Stimulated activated CD4-positive, alpha-beta T cell treated with anti-CD3 and anti-CD28 coated beads, Interleukin-12 subunit alpha, Interleukin-12 subunit beta, amount 100 ng/mL, for 24 hours (primary cell): ENCODE measurements at places on chromosomes 7 and 10.

DNA sequence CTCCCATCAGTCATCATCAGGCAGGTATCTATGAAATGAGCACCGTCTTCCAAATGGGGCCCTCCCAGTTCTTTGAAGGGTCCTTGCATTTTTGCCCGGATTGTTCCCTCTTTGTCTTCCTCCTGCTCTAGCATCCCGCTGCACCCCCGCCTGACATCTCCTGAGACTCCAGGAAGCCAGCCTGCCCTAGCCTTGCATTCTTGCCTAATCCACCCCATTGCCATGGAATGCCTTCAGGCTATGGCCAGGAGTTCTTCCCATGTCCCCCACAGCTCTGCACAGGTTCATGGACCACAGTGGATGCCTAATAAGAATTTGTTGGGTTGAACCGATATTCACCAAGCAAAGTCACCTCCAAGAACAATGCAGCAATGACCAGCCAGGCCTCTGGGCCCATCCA lies 62.1 kb downstream of the ZMIZ1 start:
- no peak for DNase-seq

GRCh38 chr7:121833991-121834390 lies 39.0 kb upstream of the PTPRZ1 start:
- no peak for DNase-seq

DNA sequence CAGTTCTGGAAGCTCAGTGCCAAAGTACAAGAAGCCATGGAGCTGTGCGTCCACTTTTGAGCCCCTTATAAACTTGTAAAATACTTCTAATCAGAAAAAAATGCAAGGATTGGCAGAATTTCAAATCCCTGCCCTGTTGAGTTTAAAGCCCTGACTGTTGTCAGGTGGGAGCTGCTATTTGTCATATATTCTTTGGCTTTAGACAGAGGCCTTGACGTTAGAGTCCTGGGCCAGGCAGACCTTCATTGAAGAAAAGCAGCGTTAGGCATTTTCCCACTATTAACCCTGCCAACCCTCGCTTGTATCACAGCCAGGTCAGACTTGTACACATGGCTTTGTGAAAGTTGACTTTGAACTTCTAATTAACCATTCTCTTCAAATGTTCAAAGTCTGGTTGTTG lies 155.4 kb downstream of the TWIST1 start:
- DNase-seq, result no peak

DNA sequence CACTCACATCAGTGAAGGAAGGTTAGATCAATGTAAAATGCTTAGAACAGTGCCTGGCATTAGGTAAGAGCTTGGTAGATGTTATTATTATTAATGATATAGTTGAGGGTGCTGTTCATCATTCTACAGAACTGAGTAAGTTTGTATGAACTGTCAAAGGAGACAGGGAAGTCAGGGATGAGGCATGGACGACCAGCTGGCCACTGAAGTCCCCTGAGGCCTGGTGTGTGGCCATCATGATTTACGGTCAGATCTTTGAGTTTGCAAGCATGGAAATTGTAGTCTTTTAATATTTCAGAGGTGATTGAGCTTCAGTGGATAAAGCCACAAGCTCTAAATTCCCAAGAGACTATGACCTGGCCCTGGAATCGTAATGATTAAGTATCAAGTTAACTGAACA lies 6.9 kb downstream of the ARMC3 start:
- no peak for DNase-seq

GRCh38 chr7:51141451-51142003 lies 175.1 kb downstream of the COBL start:
- no peak for DNase-seq

- DNase-seq, result no peak
These were observed 120.3 kb upstream of the FOXK1 start for GRCh38 chr7:4561795-4562194.
